ENCODE measurements at places on chromosomes 2 and 18. TPM values are rescaled to one million over a fixed set of nuclear protein-coding genes. Genes with fewer than 3 reads are reported as not detected.

DNA sequence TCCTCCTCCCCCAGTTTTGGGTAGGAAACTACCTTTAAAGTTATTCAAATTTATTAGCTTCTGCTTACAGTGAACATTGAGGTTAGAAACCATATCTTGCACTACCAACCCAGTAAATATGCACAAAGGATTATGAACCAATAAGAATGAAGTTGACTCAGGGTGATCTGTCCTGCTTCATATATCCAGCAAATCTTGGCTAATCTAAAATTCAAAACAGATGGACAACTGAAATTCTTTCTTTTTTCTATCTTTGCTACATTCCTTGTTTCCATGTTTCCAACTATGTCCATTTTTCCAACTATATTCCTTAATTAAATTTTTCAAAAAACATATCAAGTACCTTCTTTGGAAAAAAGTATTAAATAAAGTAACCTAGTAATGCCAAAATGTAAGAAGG lies 149.3 kb downstream of the FAM124B start:
- DNase-seq, result no peak

- DNase-seq, result no peak
Observed at GRCh38 chr2:860259-860855, 90.3 kb upstream of the SNTG2 start.

GATA6 gene
- total RNA-seq, result 2.9 TPM

- no peak for DNase-seq
Observed at GRCh38 chr2:150259746-150260145, 227.7 kb downstream of the RND3 start.

DNA sequence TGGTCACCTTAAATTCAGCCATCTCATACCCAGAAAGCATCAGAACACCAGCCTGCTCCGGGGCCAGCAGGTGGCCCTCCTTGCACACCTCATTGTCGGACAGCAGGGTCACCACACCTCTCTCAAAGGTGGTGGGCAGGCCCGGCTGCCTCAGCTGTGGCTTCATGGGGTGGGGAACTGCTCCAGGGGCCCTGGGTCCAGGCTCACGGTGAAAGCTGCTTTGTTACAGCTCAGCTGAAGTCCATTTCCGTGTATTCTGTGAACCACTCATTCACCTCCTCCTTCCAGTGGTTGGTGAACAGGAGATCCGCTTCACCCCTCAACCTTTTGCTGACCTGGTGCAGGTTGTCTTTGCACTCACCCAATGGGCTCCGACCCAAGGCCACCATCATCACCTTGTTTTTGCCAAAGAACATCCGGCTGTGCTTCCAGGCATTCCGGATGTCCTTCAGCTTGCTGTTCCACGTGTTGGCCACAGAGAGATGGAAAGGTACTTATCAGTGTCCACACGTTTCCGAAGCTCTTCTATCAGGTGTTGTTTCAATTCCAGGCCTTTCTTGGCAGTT lies 78.6 kb upstream of the LDLRAD4 start:
- no peak for DNase-seq

Data from bronchial epithelial cell (primary cell).